ELR (cell line): ENCODE measurements at places on chromosomes 5 and 9.
A peak's percentile ranks its signal among the peaks of the same experiment; 100 is the strongest.

- no peak for DNase-seq
These were observed 147.6 kb downstream of the CDH10 start for GRCh38 chr5:24497145-24497544.

GRCh38 chr9:106441283-106441682 lies 421.7 kb upstream of the ZNF462 start:
- no peak for DNase-seq

- DNase-seq, result peak; percentile 67
These were observed 916 bp downstream of the TOR1A start for GRCh38 chr9:129822898-129823541.

DNA sequence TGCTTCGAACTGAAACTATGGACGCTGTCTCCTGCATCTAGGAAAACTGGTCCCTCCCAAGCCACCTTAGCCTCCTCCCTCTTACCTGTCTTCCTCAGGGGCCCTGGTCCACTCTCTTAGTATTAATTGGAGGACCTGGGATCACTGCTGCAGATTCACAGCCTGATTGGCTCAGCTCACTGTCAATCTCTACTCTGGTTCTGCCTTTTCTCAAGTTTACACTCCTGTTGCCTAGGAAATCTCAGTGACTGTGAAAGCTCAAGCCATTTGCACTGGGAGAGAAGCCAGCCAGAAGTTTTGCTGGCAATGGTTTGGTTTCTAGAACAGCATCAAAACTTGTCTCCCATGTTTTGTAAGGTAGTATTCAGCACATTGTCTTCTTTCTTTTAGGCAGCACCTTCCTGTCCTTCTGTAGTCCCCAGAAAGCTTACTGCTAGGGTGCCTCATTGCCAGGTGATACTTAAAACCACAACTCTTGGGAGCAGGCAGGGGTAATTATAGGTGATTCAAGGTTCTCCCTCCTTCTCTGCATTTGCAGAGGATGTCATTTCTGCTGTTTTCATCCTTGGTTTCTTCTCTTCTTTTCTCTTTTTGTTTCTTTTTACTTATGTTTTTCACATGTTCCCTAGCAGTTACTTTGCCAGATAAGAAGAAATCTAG lies at the start of gene CAPSL:
Gene CAPSL (minus strand): TSS at position 55 of the 660 bp plus-strand sequence. CDS start 17,502 bp downstream, outside the sequence.
- peak; percentile 36 for DNase-seq

DNA sequence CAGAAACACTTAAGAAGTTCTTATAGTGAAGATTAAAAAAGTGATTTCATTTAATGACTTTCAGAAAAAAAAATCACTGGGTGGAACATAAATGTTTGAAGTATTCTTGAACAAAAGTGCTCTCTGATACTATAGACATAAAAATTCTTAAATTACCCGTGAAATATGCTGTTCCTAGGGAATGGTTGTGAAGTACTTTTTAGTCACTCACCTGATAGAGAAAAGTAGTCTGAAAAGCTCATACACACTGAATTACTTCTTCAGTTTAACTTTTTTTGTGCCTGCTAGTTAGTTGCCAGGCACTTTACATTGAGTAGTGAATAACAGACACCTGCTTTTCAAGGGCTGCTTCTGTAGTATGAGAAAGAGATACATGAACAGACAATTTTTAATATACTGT lies 78.0 kb downstream of the SH3GL2 start:
- no peak for DNase-seq

GRCh38 chr5:132064140-132064539 lies 3.7 kb downstream of the IL3 start:
- no peak for DNase-seq

- no peak for DNase-seq
These were observed 5.8 kb downstream of the ACOT12 start for GRCh38 chr5:81388169-81388568.

DNA sequence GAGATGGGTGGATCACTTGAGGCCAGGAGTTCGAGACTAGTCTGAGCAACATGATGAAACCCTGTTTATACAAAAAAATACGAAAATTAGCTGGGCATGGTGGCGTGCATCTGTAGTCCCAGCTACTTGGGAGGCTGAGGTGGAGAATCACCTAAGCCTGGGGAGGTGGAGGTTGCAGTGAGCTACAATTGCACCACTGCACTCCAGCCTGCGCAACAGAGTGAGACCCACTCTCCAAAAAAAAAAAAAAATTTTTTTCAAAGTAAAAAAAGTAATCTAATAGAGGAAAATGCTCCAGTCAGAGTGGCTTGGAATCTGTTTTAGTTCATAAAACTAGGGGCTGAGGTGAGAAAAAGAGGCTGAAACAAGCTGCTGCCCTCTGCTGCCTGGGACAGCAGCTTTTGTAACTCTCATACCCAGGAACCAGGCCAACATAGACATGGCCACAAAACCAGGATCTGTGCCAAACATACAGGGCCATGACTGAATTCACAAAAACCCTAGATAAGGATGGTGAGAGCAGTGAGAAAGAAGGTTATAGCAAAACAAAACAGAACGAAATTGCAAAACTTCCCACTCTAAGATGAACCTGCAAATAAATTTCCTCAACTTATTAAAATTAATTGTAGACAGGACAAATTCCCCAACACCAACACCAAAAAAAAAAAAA lies 13.1 kb upstream of the DCAF12 start:
- DNase-seq, result peak; percentile 66

GRCh38 chr5:91122651-91123050 lies 260.5 kb downstream of the ARRDC3 start:
- DNase-seq, result no peak

- no peak for DNase-seq
These were observed 109.3 kb downstream of the JAKMIP2 start for GRCh38 chr5:147673266-147673665.

DNA sequence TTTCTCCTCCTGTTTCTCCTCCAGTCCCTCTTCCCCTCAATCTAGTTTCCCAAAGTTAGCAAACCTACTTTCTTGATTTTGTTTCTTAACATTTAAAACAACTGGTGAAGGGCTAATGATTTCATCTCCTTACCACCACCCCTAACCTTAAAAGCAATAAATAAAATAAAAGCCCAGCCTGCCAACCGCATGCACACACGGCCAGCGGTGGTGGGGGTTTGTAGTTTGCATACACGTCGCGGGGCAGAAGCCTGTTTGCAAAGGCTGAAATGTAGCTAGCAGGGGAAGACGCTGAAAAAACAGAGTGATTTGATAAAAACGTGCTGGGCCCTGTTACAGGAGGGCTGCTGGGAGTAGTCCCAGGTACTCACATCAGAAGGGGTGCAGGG lies 1.9 kb upstream of the DMRT2 start:
- no peak for DNase-seq

GRCh38 chr5:156327296-156327695 lies 332 bp downstream of the SGCD start:
- no peak for DNase-seq

DNA sequence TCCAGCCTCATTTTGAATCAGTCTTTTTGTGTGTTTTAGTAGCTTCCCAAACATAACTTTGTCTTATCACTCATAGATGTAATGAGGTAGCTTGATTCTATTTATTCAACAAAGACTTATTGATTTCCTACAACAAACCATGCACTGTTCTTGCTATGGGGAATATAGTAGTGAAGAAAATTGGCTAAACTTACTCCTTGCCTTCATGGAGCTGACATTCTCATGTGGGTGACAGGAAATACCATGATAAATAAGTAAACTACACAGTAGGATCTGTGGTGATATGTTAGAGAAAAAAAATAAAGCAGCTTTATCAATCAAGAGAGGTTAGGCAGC lies 255.7 kb upstream of the TNC start:
- DNase-seq, result no peak

DNA sequence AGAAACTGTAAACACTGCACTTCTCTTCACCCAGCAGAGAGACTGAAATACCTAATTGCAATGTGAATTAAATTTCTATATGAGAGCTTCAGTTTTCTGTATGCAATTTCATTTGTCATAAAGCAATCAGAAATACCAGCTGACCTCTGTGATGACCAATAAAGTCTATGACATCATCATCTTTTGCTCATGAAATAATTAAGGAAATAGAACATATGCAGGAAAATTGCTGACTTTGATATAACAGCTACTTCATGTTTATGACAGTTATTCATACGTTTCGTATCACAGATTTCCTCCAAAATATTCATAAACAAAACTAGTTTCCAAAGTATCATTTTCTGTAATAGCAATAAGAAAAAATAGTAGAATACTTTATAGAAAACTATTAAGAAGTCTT lies 652.3 kb downstream of the SLCO4C1 start:
- no peak for DNase-seq

- DNase-seq, result no peak
These were observed 89.9 kb downstream of the EHMT1 start for GRCh38 chr9:137708590-137709284.

- no peak for DNase-seq
These were observed 4.8 kb upstream of the PAM start for GRCh38 chr5:102750151-102750834.

DNA sequence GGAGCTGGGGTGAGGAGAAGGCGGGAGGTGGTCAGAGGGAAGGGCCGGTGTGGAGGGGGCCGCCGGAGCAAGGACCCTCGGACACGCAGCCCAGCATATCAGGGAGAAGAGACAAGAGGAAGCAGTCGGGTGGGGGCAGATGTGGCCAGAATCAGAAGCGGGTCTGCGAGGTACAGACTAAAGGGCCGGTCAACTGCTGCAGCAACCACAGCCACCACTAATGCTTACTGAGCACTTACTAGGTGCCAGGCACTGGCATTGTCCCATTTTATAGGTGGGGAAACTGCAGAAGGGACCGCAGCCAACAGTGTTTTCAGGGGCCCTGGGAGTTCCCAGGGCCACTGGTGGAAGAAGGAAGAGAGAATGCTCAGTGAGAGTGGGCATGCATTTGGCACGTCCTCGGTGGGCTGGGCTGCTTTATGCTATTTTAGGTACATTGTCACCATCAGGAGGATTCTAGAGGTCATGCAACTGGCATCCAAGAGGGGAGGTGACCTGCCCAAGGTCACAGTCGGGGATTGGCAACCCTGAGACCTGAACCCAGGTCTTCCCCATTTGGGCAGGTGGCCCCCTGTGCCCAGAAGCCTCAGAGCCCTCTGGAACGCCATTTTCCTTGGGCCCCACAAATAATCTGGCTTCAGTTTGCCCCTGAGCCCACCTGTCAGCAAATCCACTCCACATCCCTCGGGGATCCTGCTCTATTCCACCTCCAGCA lies 53.4 kb downstream of the DUSP1 start:
- no peak for DNase-seq

DNA sequence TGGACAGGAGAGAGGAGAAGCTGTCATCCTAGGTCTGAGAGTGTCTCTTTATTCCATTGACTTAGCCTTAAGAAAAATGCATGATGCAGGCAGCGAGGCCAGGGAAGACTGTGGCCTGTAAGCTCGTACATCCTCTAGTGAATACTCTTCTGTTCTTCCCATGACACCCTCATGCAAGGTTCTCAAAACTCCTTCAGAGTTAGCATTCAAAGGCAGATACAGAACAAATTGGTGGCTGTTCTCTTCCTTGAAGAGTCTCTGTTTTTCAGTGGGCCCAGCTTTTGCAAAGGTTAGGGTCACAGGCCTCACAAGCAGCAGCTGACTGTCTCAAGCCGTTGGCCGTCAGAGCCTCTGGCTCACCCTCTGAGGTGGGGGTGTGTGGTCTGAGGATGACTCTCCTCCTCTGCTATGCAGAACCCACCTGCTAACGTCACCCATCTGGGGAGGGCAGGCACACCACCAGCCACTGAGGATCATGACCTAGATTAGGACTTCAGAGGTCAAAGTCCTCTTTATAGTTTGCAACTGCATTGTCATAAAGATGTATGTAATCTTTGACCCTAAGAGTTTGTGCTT lies 15.1 kb downstream of the ADCY2 start:
- no peak for DNase-seq

- peak; percentile 76 for DNase-seq
These were observed 2.9 kb downstream of the WDR38 start for GRCh38 chr9:124855944-124856765.

DNA sequence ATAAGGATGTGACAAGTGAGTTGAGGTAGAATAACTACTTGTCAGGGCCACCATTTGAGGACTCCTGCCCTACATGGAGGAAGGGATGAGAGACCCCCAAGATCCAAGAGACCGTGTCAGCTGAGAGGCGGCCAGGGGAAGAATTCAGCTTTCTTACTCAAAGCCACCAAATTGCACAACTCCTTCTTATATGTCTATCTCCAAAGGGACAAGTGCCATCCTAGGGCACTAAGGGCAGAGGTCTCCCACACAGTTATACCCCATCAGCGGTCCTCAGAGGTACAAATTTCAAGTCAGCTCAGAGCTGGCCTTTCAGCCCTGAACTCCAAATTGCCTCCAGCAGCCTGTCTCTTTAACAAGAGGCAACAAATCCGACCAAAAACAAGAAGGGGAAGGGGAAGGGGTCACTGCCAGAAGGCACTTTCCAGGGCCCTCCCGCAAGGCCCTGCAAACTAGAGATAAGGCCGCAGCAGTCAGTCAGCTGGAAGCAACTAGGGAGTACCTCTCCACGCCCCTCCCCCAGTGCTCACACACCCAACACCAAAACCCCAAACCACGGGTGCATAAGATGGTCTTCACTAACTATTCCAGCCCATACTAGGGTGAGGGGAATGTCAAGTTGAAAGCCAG lies 6.1 kb upstream of the STOML2 start:
- no peak for DNase-seq

- no peak for DNase-seq
These were observed 36.4 kb downstream of the ATPSCKMT start for GRCh38 chr5:10213316-10213715.

- DNase-seq, result no peak
These were observed 48.4 kb upstream of the FUBP3 start for GRCh38 chr9:130530938-130531337.
